ENCODE measurements at places on chromosomes 2 and 18. TPM values are rescaled to one million over a fixed set of nuclear protein-coding genes. Genes with fewer than 3 reads are reported as not detected.

- no peak for DNase-seq
These were observed 38.1 kb upstream of the RTN4 start for GRCh38 chr2:55088400-55088799.

- DNase-seq: peak; percentile 46
These were observed 167.5 kb downstream of the SLC39A10 start for GRCh38 chr2:195824478-195824877.

DNA sequence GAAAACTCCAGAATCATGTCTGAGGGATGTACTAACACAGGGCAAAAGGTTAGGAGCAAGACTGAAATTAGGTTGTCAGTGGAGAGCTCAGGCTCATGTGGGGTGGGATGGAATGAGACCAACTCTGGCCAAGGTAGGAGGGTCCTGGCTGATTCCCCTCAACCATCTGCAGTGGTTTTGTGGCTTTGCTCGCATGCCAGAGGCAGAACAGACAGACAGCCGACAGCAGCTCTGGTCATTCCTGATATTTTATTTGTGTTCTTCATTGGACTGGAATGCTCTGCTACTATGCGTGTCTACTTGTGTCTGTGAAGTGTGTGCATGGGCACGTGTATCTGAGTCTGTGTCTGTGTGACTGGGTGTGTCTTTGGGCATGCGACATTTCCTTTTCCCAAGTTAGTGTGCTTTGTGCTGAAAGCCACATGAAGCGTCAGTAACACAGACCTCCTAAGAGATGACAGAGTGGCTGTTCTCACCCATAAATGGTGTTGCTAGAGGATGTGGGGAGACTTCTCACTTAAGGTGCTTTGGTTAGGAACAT lies 239.5 kb downstream of the CNTNAP5 start:
- peak; percentile 72 for DNase-seq

GRCh38 chr2:233297076-233297475 lies 10.5 kb upstream of the SAG start:
- no peak for DNase-seq

GRCh38 chr18:23380817-23381216 lies 72.3 kb upstream of the RIOK3 start:
- no peak for DNase-seq

ANKRD62 gene
- total RNA-seq: not detected

C18orf54 gene
- 8.5 TPM for total RNA-seq

DNA sequence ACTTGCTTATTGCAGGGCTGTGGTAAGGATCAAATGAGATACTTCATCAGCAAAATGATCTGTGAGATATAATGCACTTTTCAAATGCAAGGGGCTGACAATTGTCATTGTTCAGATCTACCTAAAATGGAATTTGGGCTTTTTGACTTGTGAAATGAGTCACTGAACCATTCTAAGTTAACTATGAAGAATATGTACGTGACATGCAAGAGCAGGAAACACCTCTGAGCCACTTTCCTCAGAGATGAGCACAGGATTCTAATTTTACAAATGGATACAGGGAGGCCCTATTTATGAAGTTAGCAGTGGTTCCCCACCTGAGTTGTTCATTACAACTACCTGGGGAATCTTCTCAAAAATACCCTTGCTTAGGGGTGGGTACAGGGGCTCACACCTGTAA lies 26.7 kb downstream of the CTLA4 start:
- no peak for DNase-seq

SCN7A gene
- not detected for total RNA-seq

- no peak for DNase-seq
These were observed 80.1 kb upstream of the SMIM21 start for GRCh38 chr18:75507636-75508035.

GRCh38 chr2:28155627-28156026 lies 237.0 kb upstream of the FOSL2 start:
- no peak for DNase-seq

DNA sequence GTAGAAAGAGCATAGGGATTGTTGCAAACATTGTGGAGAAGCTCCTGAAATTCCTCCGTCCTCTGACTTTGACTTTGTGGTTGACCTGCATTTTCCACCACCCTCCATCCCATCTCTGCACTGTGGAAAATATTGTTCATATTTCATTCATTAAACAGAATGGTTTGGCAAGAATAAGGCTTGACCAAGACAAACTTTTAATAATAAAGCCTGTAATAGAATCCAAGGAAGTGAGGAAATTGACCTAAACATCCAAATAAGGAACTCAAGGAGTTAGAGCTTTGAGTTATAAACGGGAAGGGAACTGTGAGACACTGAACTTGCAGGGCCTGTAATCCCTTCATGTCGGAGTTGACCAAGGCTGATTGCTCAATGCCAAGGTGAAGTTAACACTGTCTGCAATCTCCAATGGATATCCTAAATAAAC lies 115.2 kb downstream of the GFPT1 start:
- no peak for DNase-seq

CYP1B1 gene
- total RNA-seq: 8.3 TPM

DNA sequence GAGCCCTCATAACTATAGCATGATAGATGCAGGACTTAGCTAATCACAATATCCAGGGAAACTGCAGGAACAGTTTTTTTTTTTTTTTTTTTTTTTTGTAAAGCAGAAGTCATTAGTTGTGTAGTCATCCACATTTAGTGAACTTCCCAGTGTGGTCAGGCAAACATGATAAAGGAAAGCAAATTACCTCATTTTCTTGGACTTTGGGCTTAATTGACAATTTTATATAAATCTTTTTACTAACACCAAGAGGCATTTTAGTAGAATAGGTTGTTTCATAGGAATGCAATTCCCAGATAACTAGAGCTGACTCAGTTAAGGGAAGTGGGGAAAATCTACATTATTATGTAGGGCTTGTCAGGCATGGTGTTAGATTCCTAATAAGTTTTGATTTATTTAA lies 142.7 kb upstream of the GCFC2 start:
- DNase-seq: peak; percentile 9

- DNase-seq: no peak
These were observed 54.4 kb downstream of the NAPG start for GRCh38 chr18:10580215-10580614.

DNA sequence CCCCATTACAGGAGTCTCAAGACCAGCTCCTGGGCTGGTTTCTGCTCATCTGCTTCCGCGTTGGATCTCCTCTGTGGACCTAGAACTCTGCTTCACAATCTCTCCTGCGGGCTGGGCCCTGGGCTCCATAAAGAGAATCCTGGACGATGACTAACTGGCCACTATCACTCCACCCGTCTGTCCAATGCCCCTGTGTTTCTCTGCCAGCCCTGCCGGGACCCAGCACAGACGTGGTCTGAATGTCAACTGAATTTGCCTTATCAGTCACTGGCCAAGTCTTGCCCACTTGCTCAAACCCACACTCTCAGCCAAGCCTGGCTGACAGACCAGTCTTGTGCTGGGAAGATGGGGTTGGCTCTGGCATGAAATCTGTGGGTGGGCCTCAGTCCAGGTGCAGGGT lies 17.4 kb downstream of the KIF3C start:
- DNase-seq: peak; percentile 75

DNA sequence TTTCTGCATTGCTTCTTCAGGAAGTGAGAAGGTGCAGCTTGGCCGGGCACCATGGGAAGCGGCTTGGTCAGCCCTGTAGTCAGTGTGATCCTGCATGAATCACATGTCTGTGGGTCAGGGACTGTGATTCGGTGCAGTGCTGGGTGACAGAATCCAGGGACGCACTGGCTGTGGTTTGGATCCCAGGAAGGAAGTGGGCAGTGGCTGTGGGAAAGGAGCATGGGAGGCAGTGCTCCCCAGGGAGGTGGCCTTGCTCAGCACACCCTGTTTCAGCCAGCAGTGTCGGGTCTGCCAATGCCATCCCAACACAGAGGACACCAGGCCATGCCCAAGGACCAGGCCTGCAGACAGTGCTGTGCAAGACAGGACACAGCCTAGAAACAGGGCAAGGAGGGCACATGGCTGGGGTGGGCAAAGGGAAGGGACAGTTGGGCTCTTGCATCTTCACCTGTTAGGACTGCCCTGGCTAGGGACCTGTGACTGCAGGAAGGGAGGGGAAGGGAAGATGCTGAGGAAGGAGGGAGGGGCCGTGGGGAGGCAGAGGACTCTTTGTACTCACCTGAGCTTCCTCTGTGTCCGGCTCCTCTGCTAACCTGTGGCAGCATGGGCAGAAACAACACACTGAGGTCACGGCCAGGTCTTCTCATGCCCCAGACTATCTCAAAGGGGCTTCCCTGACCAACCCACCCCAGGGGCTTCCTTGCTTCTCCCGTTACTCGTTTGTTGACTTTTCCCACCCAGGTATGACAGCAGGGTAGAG lies 37.2 kb upstream of the DNMT3A start:
- DNase-seq: peak; percentile 82

GRCh38 chr2:144086965-144087364 lies 433.0 kb downstream of the ZEB2 start:
- DNase-seq: peak; percentile 41

OR6B2 gene
- total RNA-seq: not detected

DNA sequence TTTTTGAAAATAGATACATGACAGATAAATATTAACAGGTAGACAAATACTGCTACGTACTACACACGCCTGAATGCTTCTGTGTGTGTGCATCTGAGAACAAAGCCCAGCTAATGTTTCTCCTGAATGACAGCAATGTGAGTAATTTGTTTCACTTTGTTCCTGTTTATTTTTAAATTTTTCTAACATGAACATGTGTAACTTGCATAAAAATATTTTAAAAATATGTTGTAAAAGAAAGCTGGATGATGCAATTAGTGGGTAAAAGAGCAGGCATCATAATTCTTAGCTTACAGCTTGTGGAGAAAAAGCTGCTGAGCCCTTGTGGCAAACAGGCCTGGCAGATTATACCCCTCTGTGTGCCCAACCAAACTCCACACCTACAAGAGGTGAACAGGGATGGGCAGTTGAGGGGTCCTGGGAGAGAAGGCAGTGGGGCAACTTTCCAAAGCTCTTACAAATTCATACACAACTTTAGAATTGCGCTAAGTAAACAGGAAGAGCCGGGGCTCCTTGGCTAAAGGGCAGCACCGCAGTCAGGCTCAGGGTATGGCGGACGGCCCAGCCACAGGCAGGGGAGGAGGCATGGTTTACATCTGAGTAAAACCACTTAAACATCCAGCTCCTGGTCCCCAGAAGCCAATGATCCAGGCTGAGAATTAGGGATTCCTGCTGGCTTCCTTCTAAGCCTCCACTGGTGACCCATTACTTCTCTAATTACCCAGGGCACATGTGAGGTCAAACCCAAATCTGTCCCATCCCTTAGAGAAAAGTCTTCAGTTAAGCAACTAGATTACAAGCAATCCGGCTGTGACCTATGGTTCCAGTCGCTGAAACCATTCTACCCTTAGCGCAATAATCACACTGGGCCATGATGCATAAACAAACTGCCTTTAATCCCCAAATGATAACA lies 14.0 kb downstream of the PXDN start:
- peak; percentile 86 for DNase-seq

DNA sequence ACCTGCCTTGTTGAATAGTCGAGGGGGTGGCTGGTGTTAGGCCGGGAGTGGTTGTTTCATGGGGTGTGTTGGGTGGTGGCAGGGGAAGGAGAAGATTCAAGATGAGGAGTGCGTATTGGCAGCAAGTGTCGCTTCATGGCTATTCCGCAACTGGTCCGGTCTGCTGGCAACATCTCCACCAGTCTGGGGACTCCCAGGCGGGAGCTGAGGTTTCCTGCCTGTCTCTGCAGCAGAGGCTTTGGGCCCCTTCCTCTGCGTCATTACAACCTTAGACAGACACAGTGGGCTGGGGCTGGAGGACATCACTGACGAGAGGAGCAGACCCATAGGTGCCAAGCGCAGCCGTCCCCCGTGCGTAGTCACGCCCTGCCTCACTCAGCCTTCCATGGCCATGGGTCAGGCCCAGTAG lies 64.0 kb upstream of the MCFD2 start:
- DNase-seq: no peak

ERBB4 gene
- total RNA-seq: not detected

BOLL gene
- not detected for total RNA-seq

DNA sequence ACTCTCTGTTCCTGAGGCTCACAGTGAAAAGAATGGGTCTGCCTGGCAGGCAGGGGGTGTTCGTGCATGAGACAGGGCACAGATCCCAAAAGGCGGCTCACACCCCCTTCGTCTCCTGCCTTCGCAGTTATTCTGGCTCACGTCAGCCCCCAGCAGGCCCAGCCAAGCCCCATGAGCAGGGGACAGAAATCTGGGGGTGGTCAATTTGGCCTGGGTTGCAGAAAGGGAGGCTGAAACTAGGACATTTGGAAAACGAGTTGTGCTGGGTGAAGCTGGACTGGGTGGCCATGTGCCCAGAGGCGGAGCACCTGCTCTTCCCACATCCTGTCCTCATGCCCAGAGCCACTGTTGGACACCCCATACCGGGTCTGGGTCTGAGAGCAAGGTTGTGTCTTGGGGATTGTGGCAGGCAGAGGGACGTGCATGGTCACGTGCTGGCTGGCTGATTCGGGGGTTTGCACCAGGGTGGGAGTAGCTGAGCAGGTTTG lies 99.0 kb upstream of the MCFD2 start:
- no peak for DNase-seq

DNA sequence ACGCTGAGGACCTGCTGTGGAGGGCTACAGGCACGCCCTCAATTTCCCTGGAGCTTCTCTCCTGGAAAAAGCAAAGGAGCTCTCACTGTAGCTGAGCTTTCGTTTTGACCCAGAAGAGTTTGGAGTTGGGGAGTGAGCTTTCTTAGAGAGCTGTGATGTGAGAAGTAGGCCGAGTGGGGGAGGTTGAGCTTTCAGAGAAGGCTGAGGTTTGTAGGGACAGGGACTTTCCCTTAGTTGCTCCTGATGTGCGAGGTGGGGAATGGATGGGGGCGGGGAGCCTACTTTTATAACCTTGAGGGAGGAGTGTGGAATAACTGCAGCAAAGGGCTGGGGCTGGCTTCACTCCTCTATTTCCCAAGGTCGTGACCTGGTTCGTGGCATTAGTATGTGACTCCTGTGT lies 47.1 kb downstream of the ZNF532 start:
- DNase-seq: peak; percentile 16

CNTNAP5 gene
- total RNA-seq: not detected

CCDC178 gene
- not detected for total RNA-seq

ALK gene
- total RNA-seq: 0.37 TPM

DNA sequence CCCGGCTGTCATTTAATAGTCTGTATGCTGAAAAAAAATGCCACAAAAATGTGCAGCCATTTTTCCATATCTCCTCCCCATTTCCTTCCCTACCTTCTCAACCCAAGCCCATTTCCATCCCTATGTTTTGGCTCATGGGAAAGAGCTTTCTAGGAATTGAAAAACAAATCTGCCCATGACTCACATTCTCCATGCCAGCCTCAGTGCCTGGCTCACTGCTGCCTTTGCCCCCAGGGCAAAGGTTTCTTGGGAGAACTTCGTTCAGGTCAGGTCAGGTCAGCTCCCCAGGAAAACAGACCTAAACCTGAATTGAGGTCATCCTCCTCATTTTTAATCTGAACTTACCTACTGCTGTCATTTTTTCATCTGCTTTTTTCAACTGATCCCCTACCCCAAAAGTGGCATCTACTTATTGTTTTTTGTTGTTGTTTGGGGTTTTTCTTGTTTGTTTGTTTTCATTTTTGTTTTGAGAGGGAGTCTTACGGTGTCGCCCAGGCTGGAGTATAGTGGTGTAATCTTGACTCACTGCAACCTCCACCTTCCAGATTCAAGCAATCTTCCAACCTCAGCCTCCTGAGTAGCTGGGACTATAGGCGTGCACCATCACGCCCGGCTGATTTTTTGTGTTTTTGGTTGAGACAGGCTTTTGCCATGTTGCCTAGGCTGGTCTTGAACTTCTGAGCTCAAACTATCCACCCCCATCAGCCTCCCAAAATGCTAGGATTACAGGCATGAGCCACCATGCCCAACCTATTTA lies 66.7 kb downstream of the FECH start:
- peak; percentile 78 for DNase-seq

Data from M059J (cell line).